Type B pancreatic cell (in vitro differentiated cells): ENCODE measurements at places on chromosomes 4 and X.

- no peak for DNase-seq
Measured at GRCh38 chrX:137654481-137654880, 88.6 kb downstream of the ZIC3 start.

DNA sequence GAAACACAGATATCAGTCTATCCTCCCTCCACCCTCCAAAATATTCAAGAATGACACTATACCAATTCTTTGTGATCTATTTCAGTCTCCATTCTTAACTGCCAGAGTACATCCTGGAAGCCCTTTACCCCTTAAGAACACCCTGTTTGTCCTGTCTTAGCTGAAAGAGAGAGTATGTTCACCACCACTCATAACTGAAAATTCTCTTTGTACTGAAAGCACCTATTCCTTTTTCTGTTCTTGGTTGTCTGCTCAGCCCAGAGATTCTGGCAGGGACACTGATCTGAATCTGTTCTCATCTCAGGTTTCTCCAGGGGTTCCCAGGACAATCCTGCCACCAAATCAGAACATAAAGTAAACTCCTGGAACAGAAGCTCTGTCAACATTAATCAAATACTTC is 25.4 kb upstream of the EREG start:
- no peak for DNase-seq

- no peak for DNase-seq
Measured at GRCh38 chrX:124293810-124294209, 38.6 kb upstream of the TEX13D start.

- DNase-seq: no peak
Measured at GRCh38 chrX:123324625-123325024, 140.5 kb downstream of the GRIA3 start.
